Hematopoietic multipotent progenitor cell treated with erythropoietin and hydrocortisone succinate and interleukin-3 and kit ligand, for 8 days (in vitro differentiated cells): ENCODE measurements at places on chromosomes 13 and 19.

DNA sequence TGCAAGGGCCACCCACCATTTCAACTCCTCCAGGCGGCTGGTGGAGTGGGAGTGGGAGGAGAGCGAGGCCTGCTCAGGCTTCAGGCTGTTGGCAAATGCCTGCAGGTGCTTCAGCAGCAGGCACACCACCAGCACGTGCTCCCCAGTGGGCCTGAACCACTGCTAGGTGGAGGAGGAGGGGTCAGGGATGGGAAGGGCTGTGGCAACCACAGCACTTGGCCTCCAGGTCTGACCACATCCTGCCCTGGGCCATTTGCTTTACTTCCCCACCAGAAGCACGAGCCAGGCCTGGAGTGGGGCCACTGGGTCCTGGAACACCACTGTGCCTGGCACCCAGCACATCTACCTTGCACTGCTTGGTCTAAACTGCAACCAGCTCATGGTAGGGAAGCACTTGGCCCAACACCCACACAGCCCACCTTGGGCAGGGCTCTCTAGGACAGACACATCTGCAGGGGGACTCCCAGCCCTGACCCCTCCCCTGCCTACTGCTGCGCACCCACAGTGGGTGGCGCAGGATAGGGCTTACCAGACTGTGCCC is 26.2 kb downstream of the TUBA3C start:
- no peak for DNase-seq

DNA sequence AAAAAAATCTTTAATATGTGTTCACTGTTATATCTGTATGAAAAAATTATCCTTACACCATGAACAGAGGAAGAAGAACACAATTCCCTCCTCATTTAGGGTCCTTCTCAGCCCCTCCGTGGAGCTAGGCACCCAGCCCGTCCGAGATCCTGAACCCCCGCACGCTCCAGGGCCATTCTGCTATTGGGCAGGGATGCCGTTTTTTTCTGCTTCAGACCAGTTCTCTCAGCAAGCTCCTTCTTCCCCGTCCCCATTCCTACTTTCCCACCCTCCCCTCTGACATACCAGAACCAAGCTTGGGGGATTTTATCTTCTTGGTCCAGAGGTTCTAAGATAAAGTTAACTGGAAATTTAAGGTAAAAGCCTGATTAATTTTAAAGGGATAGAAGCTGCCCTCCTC is 36.2 kb downstream of the ATP12A start:
- no peak for DNase-seq

- DNase-seq = peak; percentile 94
Measured at GRCh38 chr19:29810504-29810871, 1.3 kb upstream of the CCNE1 start.

- no peak for DNase-seq
Measured at GRCh38 chr19:24074720-24075454, 12.1 kb upstream of the ZNF254 start.

GRCh38 chr19:8488365-8488764 is 14.1 kb downstream of the PRAM1 start:
- no peak for DNase-seq

GRCh38 chr13:94550062-94550738 is 45.8 kb downstream of the TGDS start:
- DNase-seq = no peak

DNA sequence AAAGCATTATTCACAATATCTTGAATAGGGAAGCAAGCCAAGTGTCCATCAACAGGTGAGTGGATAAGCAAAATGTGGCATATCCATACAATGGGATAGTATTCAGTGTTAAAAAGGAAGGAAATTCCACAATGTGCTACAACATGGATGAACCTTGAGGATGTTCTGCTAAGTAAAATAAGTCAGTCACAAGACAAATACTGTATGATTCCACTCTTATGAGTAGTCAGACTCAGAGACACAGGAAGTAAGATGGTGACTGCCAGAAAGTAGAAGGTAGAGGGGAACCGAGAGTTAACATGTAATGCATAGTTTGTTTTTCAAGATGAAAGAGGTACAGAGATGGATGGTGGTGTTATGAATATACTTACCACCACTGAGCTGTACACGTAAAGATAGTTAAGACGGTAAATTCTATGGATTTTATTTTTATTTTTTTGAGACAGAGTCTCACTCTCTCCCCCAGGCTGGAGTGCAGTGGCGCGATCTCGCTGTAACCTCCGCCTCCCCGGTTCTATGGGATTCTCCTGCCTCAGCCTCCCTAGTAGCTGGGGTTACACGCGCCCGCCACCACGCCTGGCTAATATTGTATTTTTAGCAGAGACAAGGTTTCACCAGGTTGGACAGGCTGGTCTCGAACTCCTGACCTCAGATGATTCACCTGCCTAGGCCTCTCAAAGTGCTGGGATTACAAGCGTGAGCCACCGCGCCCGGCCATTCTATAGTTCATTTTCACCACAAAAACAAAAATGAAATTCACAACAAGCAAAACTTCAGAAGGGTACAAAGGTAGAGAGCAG is 1.0 kb upstream of the CHAMP1 start:
- DNase-seq = peak; percentile 33

DNA sequence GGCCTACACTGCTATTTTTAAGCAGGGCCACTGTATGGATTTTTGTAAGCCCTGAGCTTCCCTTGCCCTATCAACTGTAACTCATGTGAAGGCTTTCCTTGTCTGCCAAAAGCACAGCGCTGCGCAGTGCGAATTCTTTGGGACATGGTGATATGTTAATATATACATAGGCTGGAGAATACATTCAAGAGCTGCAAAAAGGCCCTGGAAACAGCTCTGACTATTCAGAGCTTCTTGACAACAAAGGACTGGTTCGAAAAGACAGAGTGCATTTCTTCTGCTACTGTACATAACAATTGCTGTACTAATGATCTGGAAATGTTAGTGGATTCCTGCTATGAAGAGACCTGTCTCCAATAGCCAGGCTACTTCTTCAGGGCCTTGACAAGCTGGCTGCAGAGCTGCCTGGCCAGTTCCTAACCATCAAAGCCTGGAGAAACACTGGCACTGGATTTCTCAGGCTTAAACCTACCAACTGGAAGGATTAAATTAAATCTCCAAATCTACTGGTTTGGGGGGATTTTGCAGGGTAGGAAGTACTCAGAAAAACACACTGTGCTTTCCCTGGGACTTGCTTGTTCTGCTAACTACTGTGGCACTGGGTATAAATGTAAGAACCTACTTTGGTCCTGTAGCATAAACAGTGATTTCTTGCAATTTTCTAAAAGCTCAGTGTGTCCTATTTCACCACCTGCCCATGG is 246.9 kb downstream of the DNAJC15 start:
- no peak for DNase-seq

DNA sequence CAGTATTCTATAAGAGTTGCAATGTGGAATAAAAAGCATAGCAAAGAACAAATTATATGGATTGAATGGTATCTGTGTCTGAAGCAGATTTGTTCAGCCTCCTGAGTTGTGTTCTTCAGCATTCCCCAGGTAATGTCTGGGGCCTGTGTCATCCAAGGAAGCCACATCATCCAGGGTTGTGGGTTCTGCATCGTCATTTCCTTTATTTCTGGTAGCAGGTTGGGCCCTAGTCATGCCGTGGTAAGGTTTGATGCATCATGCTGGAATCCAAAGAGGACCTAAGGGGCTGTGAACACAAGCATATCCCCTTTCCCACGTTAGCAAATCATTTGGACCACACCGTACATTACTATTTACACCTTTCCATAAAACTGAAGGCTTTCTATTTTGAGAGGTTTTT is 131.0 kb upstream of the ZNF91 start:
- no peak for DNase-seq

DNA sequence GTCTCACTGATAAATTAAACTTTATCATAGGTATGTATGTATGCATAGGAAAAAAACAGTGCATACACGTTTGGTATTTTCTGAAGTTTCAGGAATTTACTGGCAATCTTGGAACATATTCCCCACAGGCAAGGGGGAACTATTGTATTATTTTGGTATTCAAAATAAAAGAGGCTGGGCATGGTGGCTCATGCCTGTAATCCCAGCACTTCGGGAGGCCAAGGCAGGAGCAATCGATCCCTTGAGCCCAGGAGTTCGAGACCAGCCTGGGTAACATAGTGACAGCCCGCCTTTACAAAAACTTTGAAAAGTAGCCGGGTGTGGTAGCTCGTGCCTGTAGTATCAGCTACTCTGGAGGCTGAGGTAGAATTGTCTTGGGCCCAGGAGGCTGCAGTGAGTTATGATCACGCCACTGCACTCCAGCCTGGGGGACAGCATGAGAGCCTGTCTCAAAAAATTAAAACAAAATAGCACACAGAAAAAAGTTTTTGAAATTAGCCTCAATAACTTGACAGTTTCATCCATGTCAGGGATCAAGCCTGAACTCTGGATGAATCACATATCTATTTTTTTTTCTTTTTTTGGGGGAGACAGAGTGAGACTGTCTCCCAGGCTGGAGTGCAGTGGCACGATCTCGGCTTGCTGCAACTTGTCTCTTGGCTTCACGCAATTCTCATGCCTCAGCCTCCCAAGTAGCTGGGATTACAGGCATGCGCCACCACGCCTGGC is 29.1 kb upstream of the HOMER3 start:
- no peak for DNase-seq

- DNase-seq = no peak
Measured at GRCh38 chr19:8680676-8681344, 17.8 kb downstream of the ACTL9 start.

GRCh38 chr19:28465371-28466086 is 747.4 kb downstream of the UQCRFS1 start:
- DNase-seq = no peak

- DNase-seq = peak; percentile 72
Measured at GRCh38 chr19:33819880-33820781, 23.5 kb downstream of the KCTD15 start.

- no peak for DNase-seq
Measured at GRCh38 chr13:51308781-51309180, 30.7 kb upstream of the SERPINE3 start.

DNA sequence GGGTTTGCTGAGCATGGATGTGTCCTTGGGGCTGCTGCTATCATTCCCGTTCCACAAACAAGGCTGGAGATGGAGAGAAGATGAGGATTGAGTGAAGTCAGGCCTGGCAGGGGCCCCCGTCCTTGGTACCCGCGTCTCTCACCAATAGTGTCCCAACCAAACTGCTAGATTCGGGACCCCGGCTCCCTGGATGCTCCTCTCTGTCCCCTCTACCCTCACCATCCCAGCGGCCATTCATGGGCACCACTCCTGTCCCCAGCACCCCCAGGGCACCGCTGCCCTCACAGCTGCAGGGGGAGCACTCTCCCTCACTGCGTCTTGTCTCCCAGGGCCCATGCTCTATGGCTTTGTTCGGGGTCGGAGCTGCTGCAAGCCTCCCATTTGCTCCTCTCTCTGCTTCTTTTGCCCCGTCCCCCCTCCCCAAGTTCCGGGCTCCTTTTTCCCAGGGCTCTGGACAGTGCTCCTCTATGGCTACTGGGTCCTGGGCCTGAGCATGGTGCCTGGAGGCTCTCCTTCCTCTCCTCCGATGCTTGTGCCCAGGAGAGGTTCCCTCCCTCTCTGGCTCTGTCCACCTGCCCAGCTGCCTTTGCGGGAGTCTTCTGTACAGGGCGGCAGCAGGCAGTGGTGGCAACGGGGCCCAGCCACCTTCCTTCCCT is 219.5 kb downstream of the TEX29 start:
- no peak for DNase-seq

DNA sequence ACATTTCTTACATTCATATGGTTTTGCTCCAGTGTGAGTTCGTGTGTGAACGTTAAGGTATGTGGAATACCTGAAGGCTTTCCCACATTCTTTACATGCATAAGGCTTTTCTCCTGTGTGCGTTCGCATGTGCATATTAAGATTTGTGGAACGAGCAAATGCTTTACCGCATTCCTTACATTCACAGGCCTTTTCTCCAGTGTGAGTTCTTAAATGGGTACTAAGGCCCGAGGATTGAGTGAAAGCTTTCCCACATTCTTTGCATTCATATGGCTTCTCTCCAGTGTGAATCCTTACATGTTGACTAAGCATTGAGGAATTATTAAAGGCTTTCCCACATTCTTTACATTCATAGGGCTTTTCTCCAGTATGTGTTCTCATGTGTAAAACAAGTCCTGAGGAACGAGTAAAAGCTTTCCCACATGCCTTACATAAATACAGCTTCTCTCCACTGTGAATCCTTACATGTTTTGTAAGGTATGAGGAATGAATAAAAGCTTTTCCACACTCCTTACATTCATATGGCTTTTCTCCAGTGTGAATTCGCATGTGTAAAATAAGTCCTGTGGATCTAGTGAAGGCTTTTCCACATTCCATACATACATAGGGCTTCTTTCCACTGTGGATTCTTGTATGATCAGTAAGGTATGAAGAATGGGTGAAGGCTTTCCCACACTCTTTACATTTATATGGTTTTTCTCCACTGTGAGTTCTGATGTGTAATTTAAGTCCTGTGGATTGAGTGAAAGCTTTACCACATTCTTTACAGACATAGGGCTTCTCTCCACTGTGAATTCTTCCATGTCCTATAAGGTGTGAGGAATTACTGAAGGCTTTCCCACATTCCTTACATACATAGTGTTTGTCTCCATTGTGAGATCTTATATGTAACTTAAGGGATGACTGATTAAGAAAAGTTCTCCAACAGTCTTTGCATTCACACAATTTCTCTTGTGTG is 10.7 kb downstream of the ZNF846 start:
- DNase-seq = no peak

- DNase-seq = no peak
Measured at GRCh38 chr13:85492283-85492682, 306.9 kb downstream of the SLITRK6 start.

DNA sequence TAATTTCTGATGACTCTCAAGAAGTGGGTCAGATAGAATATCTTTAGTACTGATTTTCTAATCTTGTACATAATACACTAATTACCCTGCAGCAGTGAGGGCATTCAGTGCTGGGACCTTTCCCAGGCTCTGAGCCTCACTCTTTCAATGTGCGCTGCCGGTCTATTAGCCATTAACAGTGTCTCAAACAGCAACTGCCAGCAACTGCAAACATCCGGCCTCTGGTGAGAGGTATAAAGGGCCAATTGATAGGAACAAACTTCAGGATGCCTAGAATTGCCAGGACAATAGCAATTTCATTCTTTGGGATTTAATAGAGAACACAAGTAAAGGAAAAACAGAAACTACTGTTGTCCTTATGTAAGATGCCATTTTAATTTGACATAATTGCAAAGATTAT is 604.4 kb upstream of the SPRY2 start:
- DNase-seq = no peak

- DNase-seq = no peak
Measured at GRCh38 chr13:76439546-76439945, 446.7 kb downstream of the KCTD12 start.

- no peak for DNase-seq
Measured at GRCh38 chr19:32063601-32064000, 281.8 kb upstream of the ZNF507 start.
